Activated T-helper 17 cell treated with anti-CD3 and anti-CD28 coated beads, Interleukin-2, amount 50 U/mL, for 72 hours (primary cell): ENCODE measurements at places on chromosomes 13 and 19.

DNA sequence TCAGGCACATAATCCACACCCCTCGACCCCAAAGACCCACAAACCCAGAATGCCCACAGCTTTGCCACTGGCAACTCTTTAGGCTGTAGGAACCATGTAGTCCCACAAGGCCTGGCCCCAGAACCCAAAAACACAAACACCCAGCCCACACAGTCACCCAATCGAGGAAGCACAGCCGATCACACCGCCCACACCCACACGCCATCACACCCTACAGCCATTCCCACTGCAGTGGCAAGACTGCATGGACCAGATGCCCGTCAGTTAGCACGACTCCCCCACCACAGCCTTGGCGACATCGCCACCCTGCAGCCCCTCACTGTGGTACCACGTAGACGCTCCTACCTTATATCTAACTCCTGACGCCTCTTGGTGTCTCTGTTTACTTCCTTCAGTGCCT, 24.0 kb upstream of the MEIS3 start:
- no peak for ATAC-seq

GRCh38 chr13:31361673-31362072, 161.9 kb downstream of the B3GLCT start:
- ATAC-seq, result no peak

DNA sequence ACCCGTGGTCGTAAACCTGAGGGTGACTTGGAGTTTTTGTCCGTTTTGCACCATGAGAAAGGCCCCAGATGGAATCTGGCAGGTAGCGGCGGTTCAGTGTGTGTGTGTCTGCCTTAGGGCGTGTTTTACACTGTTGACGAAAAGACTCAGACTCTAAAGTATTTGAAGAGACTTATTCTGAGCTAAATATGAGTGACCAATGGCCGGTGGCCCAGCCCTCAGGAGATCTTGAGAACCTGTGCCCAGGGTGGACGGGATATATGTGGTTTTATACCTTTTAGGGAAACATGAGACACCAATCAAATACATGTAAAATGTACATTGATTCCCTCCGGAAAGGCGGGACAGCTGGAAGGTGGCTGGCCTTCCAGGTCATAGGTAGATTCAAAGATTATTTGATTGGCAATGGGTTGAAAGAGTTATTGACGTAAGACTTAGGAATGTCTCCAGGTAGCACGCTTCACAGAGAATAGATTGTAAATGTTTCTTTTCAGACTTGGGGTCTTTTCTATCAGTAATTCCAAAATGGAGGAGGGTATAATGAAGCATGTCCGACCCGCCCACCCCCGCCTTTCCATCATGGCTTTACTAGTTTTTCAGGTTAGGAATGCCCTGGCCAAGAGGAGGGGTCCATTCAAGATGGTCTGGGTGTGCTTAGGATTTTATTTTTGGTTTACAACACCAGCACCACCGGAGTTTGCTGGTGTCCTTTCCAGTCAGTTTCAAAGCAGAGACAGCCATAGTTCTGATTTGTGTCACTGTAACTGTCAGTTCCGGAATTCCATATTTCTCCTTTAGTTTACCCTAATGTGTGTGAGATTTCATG, 1.0 kb upstream of the ZNF529 start:
- ATAC-seq, result no peak

- no peak for ATAC-seq
Observed at GRCh38 chr13:89432997-89433396, 1761.8 kb downstream of the SLITRK5 start.

GRCh38 chr13:40910324-40911050, 108.6 kb downstream of the ELF1 start:
- peak; percentile 98 for ATAC-seq

GRCh38 chr13:44211704-44212346, 161.8 kb upstream of the SERP2 start:
- ATAC-seq, result no peak

DNA sequence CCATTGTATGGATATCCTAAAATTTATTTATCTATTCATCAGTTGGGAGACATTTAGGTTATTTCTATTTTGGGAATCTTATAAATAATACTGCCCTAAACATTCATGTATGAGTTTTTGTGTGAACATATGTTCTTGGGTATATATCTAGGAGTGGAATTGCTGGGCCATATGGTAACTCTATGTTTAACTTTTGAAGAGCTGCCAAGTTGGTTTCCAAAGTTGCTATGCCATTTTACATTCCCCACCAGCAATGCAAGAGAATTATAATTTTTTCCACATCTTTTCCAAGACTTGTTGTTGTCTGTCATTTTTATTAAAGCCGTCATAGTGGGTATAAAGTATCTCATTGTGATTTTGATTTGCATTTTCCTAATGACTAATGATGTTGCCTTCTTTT, 48.2 kb upstream of the CALM3 start:
- ATAC-seq, result no peak

- ATAC-seq, result no peak
Observed at GRCh38 chr19:1267477-1268225, 1.5 kb upstream of the CIRBP start.

DNA sequence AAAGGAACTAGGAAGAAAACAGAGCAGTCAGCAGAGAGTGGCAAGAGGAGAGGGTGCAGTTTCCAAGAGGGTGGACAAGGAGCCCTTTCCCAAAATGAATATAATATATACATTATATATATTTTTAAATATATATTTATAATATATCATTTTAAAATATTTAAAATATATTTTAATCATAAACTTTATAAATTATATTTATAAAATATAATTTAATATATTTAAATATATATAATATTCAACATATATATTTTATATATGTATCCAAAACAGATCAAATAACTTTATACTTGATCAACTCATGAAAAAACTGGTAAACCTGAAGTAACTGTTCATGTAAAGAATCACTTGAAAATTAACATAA, 328.6 kb downstream of the MYO16 start:
- ATAC-seq, result no peak

- ATAC-seq, result no peak
Observed at GRCh38 chr19:10575011-10575716, 6.4 kb upstream of the CDKN2D start.

DNA sequence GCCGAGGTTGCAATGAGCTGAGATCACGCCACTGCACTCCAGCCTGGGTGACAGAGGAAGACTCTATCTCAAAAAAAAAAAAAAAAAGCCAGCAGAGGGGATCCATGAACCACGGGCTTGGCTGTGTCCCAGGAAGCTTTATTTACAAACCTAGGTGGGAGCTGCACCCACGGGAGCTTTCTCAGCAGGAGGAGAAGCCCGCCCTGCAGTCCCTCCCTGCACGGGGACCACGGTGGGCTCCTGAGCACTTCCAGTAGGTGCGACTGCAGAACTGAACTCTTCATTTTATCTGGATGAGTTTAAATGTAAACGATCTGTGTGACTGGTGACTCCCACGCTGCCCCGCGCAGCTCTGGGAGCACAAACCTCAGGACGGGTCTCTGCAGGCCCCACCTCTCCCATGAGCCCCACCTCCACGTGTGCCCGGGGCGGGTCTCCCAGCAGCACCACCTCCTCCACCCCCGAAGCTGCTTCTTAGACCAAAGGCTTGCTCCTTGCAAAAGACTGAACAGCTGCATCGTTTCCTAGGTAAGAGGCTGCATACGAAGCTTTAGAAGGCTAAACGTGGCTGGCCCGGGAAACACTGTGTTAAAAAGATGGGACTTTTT, 66.4 kb downstream of the SPACA7 start:
- no peak for ATAC-seq

DNA sequence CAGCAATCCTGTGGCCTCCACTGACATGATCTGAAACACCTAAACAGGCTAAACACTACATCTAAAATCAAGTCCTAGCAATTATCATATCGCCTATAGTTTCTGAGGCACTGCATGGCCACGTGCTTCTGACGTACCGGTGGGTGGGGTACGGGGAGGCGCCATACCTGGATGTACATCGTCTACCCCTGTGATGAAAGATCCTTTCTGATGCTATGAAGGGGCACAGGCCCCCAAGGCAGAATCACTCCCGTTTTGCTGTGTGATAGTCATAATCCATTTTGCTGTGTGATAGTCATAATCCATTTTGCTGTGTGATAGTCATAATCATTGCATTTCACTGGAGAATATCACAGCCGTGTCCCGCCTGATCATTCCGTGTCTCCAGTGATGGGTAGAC, 118.7 kb upstream of the SOX1 start:
- ATAC-seq, result no peak

GRCh38 chr13:85500696-85501256, 298.4 kb downstream of the SLITRK6 start:
- ATAC-seq, result no peak

GRCh38 chr19:32460476-32460875, 54.9 kb downstream of the DPY19L3 start:
- ATAC-seq, result no peak

DNA sequence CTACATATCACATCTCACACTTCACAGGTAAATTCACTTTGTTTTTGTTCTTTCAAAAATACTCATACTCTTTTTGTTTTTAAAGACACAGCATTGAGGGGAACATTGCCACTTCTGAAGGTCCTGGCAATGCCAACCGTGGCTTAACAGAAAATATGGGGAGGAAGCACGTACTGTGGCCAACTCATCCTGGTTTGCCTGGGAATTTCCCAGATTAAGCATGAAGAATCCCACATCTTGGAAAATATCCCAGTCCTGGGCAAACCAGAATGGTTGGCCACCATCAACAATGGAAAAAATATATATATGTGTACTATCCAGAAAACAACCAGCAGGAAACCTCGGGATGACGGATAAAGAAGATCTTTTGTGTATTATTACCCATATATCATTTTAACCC, 1032.2 kb upstream of the SLC10A2 start:
- no peak for ATAC-seq

DNA sequence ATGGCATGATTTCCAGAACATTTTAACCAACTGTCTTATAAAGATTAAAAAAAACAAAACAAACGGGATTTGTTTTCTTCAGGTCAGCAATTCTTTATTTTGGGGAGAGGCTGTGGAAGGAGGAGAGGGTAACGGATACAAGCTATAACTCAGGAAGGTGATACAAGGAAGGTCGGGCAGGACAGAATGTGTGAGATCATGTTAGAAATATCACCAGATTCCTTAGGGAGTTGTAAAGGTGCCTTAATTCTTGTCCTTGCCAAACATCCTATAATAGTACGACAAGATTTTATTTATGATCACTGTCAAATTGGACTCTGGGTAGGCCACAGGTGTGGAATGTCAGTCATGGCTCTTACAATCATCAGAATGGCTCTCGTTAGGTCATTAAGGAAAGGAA, 503.1 kb downstream of the DIAPH3 start:
- ATAC-seq, result no peak

- no peak for ATAC-seq
Observed at GRCh38 chr13:34165158-34165557, 347.2 kb downstream of the RFC3 start.

DNA sequence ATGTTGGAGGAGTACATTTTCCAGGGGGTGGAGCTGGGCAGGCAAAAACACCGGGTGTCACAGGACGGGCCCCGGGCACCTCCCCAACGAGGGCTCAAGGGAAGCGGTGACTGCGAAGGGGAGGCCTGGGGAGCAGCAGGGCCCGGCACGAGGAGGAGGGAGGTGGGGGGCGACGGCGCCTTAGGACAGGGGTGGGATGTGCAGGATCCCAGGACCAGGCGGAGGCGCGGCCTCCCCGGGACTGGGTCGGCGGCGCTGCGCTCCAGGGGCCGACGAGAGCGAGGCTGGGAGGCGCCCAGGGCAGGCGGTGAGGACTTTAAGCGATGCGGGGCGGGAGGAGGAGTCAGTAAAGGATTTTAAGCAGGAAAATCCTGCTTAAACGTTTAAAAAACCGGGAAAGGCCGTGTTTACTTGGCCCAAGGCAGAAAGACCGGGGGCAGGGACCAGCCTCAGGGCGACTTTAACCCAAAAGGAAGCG, 427 bp downstream of the ZNF160 start:
- peak; percentile 28 for ATAC-seq

DNA sequence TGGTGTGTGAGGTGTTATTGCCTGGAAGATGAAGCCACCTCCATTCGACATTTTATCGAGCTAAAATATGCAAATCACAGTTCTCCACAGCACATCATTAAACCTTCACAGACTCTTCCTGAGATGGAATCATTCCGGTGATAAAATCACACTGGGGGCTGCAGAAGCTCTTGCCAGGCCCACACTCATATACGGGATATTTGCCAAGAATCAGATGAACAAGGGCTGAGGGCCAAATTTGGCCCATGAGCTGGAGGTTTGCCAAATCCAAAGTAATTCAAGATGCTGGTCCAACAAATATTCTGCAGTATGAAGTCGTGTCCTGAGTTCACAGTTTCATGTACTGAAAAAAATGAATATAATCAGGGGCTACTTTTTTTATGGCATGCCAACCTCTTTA, 16.7 kb upstream of the RXFP2 start:
- no peak for ATAC-seq

DNA sequence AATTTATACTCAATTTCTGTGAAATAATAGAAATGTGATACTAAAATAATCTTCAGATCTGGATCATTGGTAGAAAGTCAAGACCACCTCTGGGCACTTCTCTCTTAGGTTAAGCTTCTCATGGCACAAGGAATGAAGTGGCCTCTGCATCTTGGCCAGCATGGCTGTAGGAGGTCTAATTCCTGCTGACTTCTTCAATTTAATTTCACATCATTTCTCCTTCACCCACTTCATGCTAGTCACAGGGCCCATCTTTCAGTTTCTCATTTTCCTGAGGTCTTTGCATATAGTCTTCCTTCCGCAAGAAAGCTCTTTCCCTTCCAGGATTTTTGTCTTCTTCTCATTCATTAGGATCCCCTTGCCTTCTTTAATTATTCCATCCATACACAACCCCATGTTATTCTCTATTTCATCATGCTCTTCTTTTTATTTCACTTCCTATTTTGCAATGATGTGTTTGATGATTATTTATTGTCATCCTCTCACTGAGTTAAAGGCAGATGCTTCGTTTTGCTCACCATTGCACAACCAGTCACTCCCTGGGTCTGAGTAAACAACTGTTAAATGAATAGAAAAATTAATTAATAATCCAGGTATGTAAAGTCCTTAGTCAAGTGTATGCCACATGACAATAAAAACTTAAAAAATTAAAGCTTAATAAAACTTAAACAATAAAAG, 397.4 kb downstream of the SPRY2 start:
- ATAC-seq, result no peak

- no peak for ATAC-seq
Observed at GRCh38 chr13:111857846-111858560, 208.9 kb upstream of the SOX1 start.

GRCh38 chr19:53511933-53512374, 26.0 kb upstream of the ZNF331 start:
- peak; percentile 78 for ATAC-seq

DNA sequence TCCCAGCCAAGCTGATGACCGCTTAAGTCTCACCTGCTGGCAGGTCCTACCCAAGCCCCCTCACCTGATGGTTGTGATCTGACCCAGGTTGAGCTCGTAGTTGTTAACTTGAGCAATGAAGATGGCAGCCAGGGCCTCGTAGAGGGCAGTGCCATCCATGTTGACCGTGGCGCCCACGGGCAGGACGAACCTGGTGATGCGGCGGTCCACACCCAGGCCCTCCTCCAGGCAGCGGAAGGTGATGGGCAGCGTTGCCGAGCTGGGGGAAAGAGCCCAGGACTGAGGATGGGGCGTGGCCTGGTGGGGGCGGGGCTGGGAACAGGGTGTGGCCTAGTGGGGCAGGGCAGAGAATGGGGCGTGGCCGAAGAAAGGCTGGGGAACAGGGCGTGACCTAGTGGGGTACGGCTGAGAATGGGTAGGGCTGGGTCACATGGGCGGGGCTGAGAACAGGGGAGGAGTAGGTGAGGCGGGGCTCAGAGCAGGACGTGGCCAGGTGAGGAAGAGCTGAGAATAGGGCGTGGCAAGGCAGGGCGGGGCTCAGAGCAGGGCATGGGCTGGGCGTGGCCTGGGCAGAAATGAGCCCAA, 12.9 kb downstream of the OR7C2 start:
- peak; percentile 24 for ATAC-seq
